ENCODE measurements at places on chromosomes 5 and 9. TPM values are rescaled to one million over a fixed set of nuclear protein-coding genes. Genes with fewer than 3 reads are reported as not detected.

Gene RNF183
- 0.11 TPM for total RNA-seq

Gene NUDT12
- total RNA-seq: 39.3 TPM

Gene MAN1B1
- total RNA-seq: 38.3 TPM

- no peak for DNase-seq
Measured at GRCh38 chr9:131500939-131501541, 1.7 kb upstream of the POMT1 start.
